Prostate gland (tissue), 2 donors: ENCODE measurements at places on chromosomes 1 and 21. TPM values are rescaled to one million over a fixed set of nuclear protein-coding genes. Genes with fewer than 3 reads are reported as not detected.

GRCh38 chr1:48730164-48730910 lies 46.4 kb downstream of the BEND5 start:
- DNase-seq = no peak
- H3K4me1 ChIP-seq = no peaks in the 10 kb centered on the region
- no peaks in the 10 kb centered on the region for H3K36me3 ChIP-seq
- H3K27ac ChIP-seq = no peak overlapping the region

GRCh38 chr1:95223110-95223509 lies 10.9 kb upstream of the RWDD3 start:
- no peak overlapping the region for H3K4me3 ChIP-seq
- no peaks in the 10 kb centered on the region for H3K36me3 ChIP-seq
- no peak for DNase-seq
- H3K27me3 ChIP-seq = no peaks in the 10 kb centered on the region

DNA sequence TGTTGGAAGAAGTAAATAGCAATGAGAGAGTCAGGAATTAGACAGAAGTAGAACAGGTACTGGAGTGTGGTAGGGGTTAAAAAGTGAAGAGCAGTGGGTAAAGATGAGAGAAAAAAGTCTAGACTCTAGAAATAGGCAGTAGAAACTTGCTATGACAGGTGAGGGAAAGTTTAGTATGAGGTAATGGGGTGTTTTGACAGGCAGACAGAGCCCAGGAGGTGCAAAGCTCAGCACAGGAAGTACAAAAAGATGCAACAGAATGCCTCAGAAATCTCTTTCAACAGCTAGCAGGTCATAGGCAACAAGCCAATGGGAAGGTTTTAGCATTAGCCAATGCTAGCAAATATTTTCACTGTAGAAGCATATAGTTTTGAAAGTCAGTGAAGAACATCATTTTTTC lies 319.1 kb upstream of the SGIP1 start:
- no peaks in the 10 kb centered on the region for H3K36me3 ChIP-seq
- H3K4me3 ChIP-seq = no peak overlapping the region
- no peak for DNase-seq
- no peaks in the 10 kb centered on the region for H3K4me1 ChIP-seq

DNA sequence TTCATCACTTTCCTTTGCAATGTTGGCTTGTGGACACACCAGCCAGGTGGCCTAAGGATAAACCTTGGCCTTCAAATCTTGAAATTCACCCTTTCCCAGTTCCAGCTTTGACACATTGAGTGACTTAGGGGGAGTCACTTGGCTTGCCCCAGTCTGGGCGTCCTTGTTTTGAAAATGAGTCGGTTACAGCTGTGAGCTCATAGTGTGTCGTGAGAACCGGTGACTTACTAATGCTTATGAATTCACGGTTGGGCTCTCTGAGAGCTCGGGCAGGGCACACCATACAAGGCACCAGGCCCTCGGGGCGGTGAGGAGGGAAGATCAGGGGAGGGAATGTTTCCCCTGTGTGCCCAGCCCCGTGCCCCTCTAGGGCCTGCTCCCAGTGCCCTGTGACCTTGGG lies 126.9 kb upstream of the TMPRSS2 start:
- no peak overlapping the region for H3K4me3 ChIP-seq
- H3K36me3 ChIP-seq = no peaks in the 10 kb centered on the region
- H3K27ac ChIP-seq = peak overlapping the region; percentile 41
- no peaks in the 10 kb centered on the region for H3K4me1 ChIP-seq

DNA sequence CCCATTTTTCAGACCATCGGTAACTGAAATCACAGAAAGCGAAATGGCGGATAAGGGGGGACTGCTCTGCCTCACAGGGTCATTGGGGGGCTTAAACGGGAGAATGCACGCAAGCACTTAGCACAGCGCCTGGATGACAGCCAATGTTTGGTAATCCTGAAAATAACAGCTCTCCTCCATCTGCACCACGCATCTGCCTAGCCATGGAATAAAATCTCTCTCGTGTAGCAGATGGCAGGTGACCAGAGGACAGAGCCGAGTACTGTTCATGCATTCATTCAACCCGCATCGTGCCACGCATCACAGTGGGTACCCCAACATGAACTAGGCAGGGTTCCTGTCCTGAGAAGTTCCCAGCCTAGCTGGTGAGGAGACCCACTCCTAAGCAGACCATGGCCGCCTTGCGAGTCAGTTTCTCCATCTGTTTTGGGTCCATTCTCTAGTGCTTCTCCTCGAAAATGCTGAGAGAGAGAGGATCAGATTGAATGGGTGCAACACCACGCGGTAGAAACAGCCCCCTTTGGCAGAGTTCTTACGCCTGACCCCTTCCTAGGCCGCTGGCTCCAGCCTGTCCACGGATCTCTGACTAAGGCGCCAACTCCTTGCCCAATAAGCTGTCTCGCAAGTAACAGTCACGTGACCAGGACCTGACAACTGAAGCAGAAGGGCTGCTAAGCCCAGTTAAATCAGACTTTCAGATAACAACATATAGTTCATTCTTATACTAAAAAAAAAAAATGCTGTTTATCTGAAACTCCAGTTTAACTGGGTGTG lies 7.3 kb downstream of the SLC1A7 start:
- H3K4me3 ChIP-seq = no peak overlapping the region
- H3K4me1 ChIP-seq = no peaks in the 10 kb centered on the region
- H3K27ac ChIP-seq = no peak overlapping the region
- no peaks in the 10 kb centered on the region for H3K27me3 ChIP-seq
- no peak for DNase-seq
- H3K36me3 ChIP-seq = no peaks in the 10 kb centered on the region

GRCh38 chr1:247210376-247211117 lies 38.7 kb upstream of the ZNF124 start:
- no peaks in the 10 kb centered on the region for H3K36me3 ChIP-seq
- DNase-seq = peak; percentile 98
- peak overlapping the region; percentile 59 for H3K27ac ChIP-seq
- peak overlapping the region; percentile 80 for H3K4me3 ChIP-seq
- H3K27me3 ChIP-seq = no peaks in the 10 kb centered on the region

DNA sequence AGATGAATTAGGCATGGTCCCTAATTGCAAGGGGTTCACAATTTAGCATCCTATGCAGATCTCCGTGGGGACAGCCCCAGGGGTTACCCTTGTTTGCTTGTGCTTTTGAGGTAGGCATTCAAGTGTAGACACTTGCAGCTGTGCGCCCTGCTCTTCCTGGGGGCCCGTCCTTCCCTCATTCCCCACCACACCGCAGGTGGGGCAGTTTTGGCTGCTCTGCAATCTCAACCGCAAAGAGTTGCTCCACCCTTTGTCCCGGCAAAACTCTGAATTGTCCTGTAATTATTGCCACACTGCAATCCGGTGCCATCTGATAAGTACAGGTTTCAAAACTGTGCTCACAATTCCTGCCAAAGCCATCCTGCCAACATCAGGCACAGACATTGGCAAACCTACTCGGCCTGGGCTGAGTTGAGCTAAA lies 65.4 kb upstream of the LYST start:
- H3K27ac ChIP-seq = no peak overlapping the region
- H3K27me3 ChIP-seq = no peaks in the 10 kb centered on the region
- H3K4me1 ChIP-seq = no peaks in the 10 kb centered on the region
- H3K36me3 ChIP-seq = no peaks in the 10 kb centered on the region
- peak; percentile 80 for DNase-seq

DNA sequence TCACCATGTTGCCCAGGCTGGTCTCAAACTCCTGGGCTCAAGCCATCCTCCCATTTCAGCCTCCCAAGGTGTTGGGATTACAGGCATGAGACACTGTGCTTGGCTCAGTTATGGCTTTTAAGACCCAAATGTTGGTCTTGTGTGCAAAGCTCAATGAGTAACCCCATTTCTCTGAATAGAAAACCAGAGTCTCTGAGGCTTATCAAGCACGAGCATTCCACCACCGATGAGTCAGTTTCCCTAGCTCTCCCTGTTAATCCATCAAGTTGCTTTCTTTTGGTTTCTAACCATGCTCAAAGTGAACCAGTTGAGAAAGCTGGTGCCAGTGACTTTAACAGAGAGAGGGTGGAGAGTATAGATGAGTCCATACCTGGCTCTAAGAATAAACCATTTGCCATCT lies 350.9 kb upstream of the ADGRL2 start:
- no peak for DNase-seq
- H3K4me1 ChIP-seq = no peaks in the 10 kb centered on the region
- H3K27ac ChIP-seq = no peak overlapping the region
- H3K4me3 ChIP-seq = no peak overlapping the region
- no peaks in the 10 kb centered on the region for H3K36me3 ChIP-seq
- H3K27me3 ChIP-seq = no peaks in the 10 kb centered on the region

GRCh38 chr1:184051138-184051484 lies 419 bp upstream of the TSEN15 start:
- H3K4me1 ChIP-seq = no peaks in the 10 kb centered on the region
- H3K4me3 ChIP-seq = peak overlapping the region; percentile 84
- H3K36me3 ChIP-seq = no peaks in the 10 kb centered on the region
- DNase-seq = peak; percentile 13

GRCh38 chr1:107572674-107573211 lies 392.2 kb downstream of the VAV3 start:
- H3K4me3 ChIP-seq = no peak overlapping the region
- peak; percentile 83 for DNase-seq
- H3K27me3 ChIP-seq = no peaks in the 10 kb centered on the region
- H3K27ac ChIP-seq = peak overlapping the region; percentile 30
- peaks cover 6% of the 10 kb centered on the region for H3K4me1 ChIP-seq

GRCh38 chr1:35030338-35030737 lies 1.4 kb downstream of the ZMYM6 start:
- no peak overlapping the region for H3K27ac ChIP-seq
- no peaks in the 10 kb centered on the region for H3K27me3 ChIP-seq
- H3K36me3 ChIP-seq = no peaks in the 10 kb centered on the region
- no peaks in the 10 kb centered on the region for H3K4me1 ChIP-seq
- no peak overlapping the region for H3K4me3 ChIP-seq

DNA sequence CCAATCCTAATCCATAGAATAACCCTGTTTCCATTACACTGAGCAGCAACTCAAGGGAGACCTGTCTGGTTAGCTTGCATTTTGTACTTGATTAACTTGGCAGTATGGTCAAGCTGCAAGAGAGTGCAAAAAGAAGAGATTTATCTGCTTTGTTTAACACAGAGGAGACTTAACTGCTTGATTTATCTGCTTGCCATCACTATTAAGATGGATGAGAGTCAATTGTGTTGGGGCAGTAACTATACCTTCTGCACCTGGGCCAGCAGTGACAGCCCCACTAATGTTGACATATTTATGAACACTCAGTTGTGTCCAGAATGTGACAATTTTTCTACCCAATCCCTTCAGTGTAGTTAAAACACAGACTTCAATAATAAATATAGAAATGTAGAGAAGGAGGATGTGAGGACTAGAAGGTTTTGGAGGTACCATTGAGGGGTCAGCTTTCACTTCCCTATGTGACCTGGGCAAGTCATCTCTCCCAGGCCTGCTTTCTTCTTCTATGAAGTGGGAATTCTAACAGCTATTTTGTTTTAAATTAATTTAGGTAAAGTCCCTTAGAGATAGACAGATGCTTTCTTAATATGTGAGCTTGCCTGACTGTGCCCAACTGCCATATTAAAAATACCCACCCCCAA lies 159.1 kb upstream of the KCNK2 start:
- H3K4me3 ChIP-seq = no peak overlapping the region
- no peaks in the 10 kb centered on the region for H3K4me1 ChIP-seq
- H3K36me3 ChIP-seq = no peaks in the 10 kb centered on the region
- no peak overlapping the region for H3K27ac ChIP-seq
- H3K27me3 ChIP-seq = no peaks in the 10 kb centered on the region

- no peak overlapping the region for H3K4me3 ChIP-seq
- no peak overlapping the region for H3K27ac ChIP-seq
- no peak for DNase-seq
Measured at GRCh38 chr21:39951183-39952101, 84.2 kb downstream of the PCP4 start.

- no peaks in the 10 kb centered on the region for H3K4me1 ChIP-seq
- no peaks in the 10 kb centered on the region for H3K27me3 ChIP-seq
- DNase-seq = no peak
- no peaks in the 10 kb centered on the region for H3K36me3 ChIP-seq
- no peak overlapping the region for H3K27ac ChIP-seq
Measured at GRCh38 chr1:236762410-236762809, 32.7 kb upstream of the MTR start.

GRCh38 chr1:47030170-47030805 lies 6.8 kb downstream of the CYP4X1 start:
- H3K4me3 ChIP-seq = no peak overlapping the region
- no peaks in the 10 kb centered on the region for H3K27me3 ChIP-seq
- H3K27ac ChIP-seq = peak overlapping the region; percentile 53

- no peak overlapping the region for H3K4me3 ChIP-seq
- no peak for DNase-seq
- peaks cover 5% of the 10 kb centered on the region for H3K27me3 ChIP-seq
- no peaks in the 10 kb centered on the region for H3K36me3 ChIP-seq
Measured at GRCh38 chr1:154497026-154497806, 4.8 kb upstream of the TDRD10 start.

DNA sequence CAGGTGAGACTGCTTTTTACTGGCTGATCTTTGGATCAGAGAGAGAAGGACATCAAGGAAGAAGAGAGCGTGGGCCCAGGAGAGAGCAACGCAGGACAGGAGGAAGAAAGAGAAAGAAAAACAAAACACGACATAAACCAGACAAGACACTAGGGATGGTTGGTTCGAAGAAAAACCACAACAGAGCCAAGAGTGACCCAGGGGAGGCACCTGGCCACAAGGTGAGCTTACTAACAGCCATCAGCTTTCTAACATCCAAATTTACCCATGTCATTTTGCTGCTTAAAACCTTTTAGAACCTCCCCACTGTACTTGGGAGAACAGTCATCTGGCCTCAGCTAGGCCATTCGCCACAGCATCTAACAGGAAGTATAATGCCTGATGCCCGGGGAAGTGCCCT lies 57.8 kb downstream of the ARHGEF11 start:
- no peak overlapping the region for H3K4me3 ChIP-seq
- H3K27ac ChIP-seq = no peak overlapping the region
- DNase-seq = no peak
- no peaks in the 10 kb centered on the region for H3K36me3 ChIP-seq
- no peaks in the 10 kb centered on the region for H3K27me3 ChIP-seq
- no peaks in the 10 kb centered on the region for H3K4me1 ChIP-seq

GRCh38 chr1:7781923-7782495 lies 2.1 kb upstream of the PER3 start:
- no peaks in the 10 kb centered on the region for H3K27me3 ChIP-seq
- DNase-seq = no peak
- no peaks in the 10 kb centered on the region for H3K4me1 ChIP-seq
- no peak overlapping the region for H3K27ac ChIP-seq
- H3K36me3 ChIP-seq = no peaks in the 10 kb centered on the region

- peaks cover 3% of the 10 kb centered on the region for H3K27me3 ChIP-seq
- no peak overlapping the region for H3K4me3 ChIP-seq
- no peaks in the 10 kb centered on the region for H3K4me1 ChIP-seq
- H3K36me3 ChIP-seq = no peaks in the 10 kb centered on the region
- no peak overlapping the region for H3K27ac ChIP-seq
- no peak for DNase-seq
Measured at GRCh38 chr1:4972761-4973320, 318.4 kb downstream of the AJAP1 start.

SPRR4 gene
- total RNA-seq = not detected

CRYAA gene
- total RNA-seq = not detected

LAD1 gene
- total RNA-seq = 26.8 TPM

TPTE gene
- total RNA-seq = 17.2 TPM

RBP7 gene
- 23.5 TPM for total RNA-seq

KIAA0040 gene
- 17.4 TPM for total RNA-seq

RIPK4 gene
- 26.9 TPM for total RNA-seq

PRDX6 gene
- total RNA-seq = 302 TPM
